DMS153 (cell line): ENCODE measurements at places on chromosomes 7 and 10.

DNA sequence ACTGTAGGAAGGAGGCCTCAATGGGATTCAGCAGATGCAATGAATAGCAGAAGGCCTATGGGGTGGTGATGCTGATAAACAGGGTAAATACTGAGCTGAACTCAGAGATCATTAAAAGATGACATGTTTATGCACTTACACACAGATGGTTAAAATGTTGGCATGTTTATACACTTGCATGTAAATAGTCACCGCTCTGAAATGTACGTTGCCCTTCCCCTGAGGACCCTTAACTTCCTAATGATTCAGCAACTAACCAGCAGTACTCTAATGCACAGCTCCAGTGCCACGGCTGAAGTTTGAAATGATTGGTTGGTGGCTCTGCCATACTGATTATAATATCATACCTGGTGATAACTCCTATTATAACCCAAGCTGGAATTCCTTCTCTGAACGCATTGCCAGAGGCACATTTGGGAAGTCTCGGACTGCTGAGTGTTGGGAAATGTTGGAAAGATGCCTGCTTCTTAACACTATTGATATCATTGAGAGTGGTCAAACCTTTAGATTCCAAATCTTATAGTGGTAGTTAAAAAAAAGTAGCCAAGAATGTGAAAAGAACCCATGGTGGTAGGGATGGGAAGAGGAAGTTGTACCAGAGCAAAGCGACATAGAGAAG is 3.7 kb upstream of the CAV1 start:
- DNase-seq: no peak

DNA sequence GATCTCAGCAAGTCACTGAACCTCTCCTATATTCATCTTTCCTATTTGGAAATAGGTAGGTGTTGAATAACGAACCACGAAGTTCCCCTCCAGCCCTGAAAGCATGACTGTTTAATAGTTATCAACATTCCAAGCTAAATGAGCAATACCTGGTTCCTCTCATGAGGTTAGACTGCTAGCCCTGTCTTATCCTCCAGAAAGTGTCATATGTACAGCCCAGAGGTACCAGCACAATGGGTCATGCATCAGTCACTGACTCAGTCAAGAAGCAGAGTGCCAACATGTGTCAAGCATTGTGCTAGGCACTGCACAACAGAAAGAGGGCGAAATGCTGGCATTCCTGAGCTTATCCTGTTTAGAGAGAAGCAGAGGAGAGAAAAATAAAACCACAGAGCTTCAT is 70.0 kb downstream of the AMPH start:
- DNase-seq: no peak

- DNase-seq: no peak
These were observed 86.6 kb downstream of the FRMD4A start for GRCh38 chr10:14244147-14244546.

DNA sequence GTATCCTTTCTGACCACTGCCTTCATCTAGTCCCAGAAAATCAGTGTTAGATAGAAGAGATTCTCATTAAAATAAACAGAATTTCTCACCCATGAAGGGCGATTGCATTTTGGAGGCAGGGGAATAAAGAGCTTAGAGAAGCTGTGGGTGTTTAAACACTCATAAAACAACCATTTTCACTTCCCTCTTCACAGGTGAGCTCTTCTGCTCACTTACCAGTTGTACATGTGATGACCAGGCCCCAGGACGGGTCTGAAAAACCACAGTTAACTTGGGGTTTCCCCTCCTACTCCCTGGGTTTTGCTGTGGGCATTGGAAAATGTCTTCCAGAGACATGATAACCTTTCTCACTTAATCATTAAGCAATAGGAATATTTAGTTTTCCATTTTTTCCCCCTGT is 411.6 kb upstream of the DPP6 start:
- no peak for DNase-seq

GRCh38 chr7:36686499-36686898 is 37.8 kb downstream of the AOAH start:
- DNase-seq: no peak

DNA sequence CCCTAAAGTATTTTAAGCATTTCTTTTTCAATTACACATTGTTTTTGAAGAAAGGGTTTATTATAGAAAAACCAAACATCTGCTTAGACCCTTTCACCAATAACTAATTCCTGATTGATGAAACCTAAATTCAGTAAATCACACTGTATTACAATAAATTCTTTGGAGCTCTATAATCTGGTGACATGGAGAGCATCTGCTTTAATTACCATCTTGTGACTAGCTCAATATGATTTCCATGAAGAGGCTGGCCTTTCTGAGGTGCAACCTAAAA is 9.7 kb downstream of the HYCC1 start:
- no peak for DNase-seq

- no peak for DNase-seq
These were observed 35.8 kb downstream of the NT5C2 start for GRCh38 chr10:103157246-103157645.

- no peak for DNase-seq
These were observed 133.2 kb upstream of the KCNMA1 start for GRCh38 chr10:77770868-77771175.

DNA sequence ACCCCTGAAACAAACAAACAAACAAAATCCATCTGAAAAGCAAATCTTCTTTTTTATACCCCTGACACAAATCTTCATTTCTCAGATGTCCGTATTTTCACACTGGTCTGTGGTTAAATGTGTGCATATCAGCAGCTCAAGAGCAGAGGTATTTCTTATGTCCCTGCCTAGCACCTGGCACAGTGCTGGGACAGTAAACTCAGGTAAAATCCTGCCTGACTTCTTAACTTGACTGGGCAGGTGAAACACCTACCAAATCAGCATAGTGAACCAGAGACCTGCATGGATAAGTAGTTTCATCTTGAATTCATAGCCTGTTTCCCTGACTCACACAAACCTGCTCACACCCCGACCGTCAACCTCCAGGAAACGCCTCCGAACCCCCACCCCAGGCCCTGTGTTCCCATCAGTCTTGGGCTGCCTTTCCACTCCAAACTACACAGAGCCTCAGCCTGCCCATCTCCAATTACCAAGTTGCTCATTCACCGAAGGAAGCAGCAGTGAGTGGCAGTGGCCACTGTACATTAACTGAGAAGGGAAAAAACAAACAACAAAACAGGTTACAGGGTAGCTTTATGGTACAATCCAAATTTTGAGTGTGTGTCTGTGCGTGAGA is 109.9 kb downstream of the HECTD2 start:
- no peak for DNase-seq

- no peak for DNase-seq
These were observed 323.8 kb downstream of the GPR158 start for GRCh38 chr10:25498645-25499044.

- no peak for DNase-seq
These were observed 18.7 kb upstream of the NCAPG2 start for GRCh38 chr7:158723266-158723665.

DNA sequence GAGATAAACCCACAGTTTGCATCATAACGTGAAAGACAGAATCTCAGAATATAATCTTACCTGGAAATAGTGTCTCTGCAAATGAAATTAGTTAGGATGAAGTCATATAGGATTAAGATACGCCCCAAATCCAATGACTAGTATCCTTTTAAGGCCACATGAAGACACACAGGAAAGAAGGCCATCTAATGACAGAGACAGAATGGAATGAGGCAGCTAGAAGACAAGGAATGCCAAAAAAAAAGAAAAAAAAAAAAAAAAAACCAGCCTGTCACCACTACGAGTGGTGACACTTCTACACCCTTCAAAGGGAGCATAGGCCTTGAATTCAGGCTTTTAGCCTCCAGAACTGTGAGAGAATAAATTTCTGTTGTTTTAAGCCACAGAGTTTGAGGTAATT is 82.9 kb downstream of the HYCC1 start:
- no peak for DNase-seq

- no peak for DNase-seq
These were observed 150.0 kb downstream of the CHRM2 start for GRCh38 chr7:137018468-137018867.

DNA sequence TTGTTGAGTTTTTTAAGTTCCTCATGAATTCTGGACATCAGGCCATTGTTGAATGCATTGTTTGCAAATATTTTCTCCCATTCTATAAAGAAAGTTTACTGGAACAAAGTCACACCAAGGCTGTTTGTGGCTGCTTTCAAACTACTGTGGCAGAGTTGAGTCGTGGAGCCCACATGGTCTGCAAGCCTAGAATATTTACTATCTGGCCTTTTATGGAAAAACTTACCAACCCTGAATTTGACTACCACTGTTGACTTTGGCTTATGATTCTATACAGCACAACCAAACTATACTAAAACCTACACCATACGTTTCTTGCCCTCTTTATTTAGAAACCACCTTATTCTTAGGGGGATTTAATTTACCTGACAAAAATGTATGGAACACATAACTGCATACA is 239.1 kb downstream of the KCNMA1 start:
- no peak for DNase-seq

GRCh38 chr7:138138244-138138643 is 62.0 kb downstream of the AKR1D1 start:
- DNase-seq: no peak

GRCh38 chr7:142797391-142798377 is 26.9 kb downstream of the PRSS2 start:
- no peak for DNase-seq

DNA sequence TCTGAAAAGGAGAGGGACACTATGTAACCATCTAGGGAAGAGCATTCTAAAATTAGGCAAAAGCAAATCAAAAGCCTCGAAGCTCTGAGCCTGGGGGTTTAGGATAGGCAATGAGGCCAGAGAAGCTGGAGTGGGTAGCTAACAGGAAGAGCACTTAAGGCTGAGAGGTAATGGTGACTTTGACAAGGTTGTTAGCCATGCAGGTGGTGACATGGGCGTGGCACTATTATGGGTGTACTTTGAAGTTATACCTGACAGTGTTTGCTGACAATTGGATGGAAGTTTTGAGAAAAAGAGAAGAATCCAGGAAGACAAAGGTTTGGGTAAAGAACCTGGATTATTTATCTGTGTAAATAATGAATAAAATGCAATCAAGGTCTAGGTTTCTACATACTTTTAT is 383.0 kb upstream of the SEMA3C start:
- peak; percentile 26 for DNase-seq

DNA sequence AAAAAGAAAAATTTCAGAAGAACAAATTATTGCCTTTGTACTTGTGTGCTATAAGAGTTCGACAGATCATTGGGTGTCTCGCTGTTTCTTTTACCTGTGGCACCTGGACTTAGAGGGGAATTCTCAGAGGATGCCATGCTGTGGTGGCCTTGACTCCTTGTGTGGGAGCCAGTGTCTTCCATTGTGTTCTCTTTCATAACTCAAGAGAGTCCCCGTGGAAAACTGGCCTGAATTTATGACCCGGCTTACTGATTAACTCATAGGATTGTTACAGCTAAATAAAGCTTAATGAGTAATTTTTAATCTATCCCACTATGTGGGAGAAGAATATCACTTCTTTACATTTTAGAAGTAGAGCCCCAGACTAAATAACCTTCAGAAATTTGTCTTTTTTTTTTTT is 54.5 kb downstream of the UBE3C start:
- DNase-seq: no peak

GRCh38 chr7:99365318-99366141 is 9.0 kb upstream of the ARPC1B start:
- DNase-seq: no peak

- no peak for DNase-seq
These were observed 299.6 kb downstream of the MDFIC start for GRCh38 chr7:115221456-115221855.

DNA sequence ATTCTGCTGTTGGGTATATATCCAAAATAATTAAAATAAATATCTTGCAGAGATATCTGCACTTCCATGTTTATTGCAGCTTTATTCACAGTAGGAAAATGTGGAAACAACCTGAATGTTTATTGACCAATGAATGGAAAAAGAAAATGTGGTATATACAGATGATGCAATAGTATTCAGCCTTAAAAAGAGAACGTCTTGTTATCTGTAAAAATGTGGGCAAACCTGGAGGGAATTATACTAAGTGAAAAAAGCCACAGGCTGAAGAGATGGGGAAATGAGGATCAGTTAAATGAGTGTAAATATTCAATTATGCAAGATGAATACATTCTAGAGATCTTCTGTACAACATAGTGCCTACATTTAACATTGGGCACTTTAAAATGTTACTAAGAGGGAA is 766.1 kb upstream of the IGFBP3 start:
- DNase-seq: no peak

GRCh38 chr10:123552760-123553554 is 113.2 kb upstream of the GPR26 start:
- DNase-seq: no peak

- no peak for DNase-seq
These were observed 174.7 kb upstream of the TCF7L2 start for GRCh38 chr10:112775381-112775780.

DNA sequence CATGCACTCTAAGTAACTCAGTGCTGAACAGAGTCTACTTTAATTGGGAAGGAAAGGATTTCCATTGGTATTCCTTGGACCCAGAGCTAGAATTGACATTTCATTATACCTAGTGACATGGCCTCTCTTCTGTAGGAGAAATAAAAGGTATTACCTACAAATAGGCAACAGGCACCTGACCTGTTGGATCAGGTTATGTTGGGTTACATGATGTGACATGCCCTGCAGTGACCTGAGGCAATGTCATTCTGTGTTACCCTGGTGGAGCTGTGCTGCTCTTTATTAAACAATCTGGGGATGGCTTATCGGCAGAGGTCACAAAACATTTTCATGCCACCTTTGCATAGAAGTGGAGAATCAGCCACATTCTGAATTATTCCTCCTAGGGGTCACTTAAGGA is 427.7 kb downstream of the MDFIC start:
- DNase-seq: no peak
